ENCODE measurements at places on chromosomes 2 and 18.
A peak's percentile ranks its signal among the peaks of the same experiment; 100 is the strongest.

- DNase-seq, result no peak
These were observed 10.1 kb upstream of the LCLAT1 start for GRCh38 chr2:30436859-30437435.

GRCh38 chr2:43065871-43066270, 160.5 kb downstream of the ZFP36L2 start:
- DNase-seq, result no peak

DNA sequence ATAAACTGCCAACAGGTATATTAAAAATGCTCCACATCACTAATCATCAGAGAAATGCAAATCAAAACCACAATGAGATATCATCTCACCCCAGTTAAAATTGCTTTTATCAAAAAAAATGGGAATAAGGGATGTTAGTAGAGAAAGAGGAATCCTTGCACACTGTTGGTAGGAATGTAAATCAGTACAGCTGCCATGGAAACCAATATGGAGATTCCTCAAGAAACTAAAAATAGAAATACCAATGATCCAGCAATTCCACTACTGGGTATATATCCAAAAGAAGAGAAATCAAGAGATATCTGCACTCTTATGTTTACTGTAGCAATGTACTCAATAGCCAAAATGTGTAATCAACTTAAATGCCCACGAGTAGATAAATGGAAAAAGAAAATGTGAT, 40.6 kb downstream of the ZRANB3 start:
- DNase-seq, result no peak

GRCh38 chr2:10035633-10036032, 7.7 kb upstream of the KLF11 start:
- no peak for DNase-seq

DNA sequence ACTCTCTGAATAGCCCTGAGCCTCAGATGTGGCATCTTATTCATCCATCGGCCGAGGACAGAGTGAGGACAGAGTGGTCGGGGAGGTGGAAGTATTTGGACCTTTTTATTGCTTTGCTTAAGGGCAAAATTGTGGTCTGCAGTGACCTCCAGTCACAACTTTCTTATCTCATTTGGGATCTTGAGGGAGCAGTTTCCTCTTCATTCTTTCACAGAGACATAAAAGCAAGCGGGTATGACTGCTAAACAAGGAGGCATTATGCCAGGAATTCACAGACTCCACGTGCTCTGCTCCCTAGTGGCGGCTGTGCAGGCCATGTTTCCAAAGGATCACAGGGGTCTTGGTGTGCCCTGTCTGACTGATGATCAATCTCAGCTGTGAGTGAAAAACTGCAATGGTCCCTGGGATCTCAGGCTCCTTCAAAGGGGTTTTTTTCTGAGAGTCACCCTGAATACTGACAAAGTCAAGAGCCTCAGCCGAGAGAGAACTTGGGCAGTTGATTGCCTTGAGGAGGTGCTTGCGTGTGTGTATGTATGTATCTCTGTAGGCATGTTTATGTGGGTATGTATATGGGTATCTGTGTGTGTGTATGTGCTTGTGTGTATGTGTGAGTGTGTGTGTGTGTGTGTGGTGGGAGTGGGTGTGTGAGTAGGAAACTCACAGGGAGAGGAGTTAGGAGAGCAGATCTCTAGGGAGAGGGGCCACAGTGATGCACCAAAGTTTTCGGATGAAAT, 47.7 kb downstream of the RAPGEF4 start:
- DNase-seq, result no peak

GRCh38 chr2:129396980-129397599, 582.4 kb upstream of the RAB6C start:
- DNase-seq, result no peak

- DNase-seq, result no peak
These were observed 400.6 kb upstream of the CHST9 start for GRCh38 chr18:27585602-27586173.

- DNase-seq, result no peak
These were observed 143.1 kb downstream of the FHOD3 start for GRCh38 chr18:36440614-36441013.

DNA sequence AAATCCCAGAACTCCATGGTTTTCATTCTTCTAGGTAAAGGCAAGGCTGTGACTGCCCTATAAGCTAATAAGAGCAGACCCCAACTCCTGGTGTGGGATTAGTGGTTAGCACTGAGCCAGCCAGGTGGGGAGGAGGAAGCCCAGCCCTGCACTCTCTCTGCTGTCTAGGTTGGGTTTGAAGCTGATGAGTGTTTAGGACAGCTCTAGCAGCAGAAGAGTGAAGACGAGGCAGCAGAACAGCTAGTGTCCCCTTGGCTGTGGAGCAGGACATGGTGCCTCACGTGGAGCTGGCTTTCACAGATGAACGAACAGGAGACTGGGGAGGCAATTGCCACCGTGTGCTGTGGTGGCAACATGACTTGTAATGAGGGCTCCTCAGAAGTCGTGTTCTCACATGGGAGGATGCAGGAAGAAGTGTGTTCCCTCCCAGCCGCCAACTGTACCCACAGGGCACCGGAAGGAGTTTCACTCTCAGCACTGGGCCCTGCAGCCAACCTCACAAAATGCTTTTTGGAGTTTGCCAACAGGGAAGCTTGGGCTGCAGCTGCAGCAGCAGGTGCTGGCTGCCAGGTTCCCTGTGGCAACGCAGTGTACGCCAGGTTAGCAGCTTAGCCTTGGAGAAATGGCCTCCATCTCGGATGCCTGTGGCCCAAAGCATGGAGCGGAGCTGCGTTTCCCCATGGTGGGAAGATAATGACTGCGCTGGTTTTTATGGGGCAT, 328.2 kb downstream of the SETBP1 start:
- no peak for DNase-seq

GRCh38 chr2:229865033-229865432, 56.8 kb downstream of the TRIP12 start:
- no peak for DNase-seq

- DNase-seq, result no peak
These were observed 376.2 kb downstream of the SOX11 start for GRCh38 chr2:6068429-6068828.

DNA sequence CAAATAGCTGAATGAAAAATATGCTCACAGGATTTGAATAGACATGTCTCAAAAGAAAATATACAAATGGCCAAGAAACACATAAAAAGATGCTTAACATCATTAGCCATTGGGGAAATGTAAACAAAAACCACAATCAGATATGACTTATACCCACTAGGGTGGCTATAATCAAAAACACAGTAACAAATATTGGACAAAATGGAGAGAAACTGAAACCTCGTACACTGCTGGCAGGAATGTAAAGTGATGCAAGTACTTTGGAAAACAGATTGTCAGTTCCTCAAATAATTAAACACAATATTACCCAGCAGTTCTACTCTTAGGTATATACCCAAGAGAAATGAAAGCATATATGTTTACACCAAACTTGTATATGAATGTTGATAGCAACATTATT, 213.0 kb downstream of the PHLPP1 start:
- no peak for DNase-seq

DNA sequence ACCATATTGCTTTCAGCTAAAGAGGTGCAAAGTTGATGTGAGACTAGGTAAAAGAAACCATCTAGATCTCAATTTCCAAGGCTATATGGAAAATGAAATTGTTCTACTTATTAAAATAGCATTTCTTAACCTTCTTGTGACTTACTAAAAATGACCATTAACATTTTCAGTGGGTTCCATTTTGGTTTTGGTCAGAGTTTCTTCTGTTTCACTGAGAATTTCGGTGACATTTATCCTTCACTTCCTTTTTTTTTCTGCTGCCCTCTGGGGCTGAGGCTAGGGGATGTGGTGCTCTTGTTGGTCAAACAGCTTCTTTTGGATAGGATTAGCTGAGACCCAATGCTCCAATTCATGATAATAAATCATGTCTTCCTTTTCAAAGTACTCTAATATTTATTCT, 44.3 kb upstream of the REL start:
- no peak for DNase-seq

DNA sequence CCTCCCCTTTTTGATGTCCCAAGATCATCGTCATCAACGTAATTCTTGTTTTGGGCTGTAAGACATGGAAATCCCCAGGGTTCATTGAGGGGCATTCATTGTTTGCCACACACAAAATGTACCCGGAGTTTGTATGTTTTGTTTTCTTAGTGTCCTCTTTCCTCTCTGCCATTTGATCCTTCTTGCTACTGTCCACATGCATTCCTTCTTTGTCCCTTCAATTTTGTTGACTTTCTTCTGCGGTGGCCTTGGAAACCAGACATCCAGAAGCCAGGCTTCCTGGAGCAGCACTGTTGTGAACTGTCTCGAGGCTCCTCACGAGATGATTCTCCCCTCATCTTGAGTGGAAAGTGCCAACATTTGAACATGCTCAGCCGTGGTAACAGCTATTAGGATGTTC, 24.8 kb downstream of the IGFBP2 start:
- no peak for DNase-seq

DNA sequence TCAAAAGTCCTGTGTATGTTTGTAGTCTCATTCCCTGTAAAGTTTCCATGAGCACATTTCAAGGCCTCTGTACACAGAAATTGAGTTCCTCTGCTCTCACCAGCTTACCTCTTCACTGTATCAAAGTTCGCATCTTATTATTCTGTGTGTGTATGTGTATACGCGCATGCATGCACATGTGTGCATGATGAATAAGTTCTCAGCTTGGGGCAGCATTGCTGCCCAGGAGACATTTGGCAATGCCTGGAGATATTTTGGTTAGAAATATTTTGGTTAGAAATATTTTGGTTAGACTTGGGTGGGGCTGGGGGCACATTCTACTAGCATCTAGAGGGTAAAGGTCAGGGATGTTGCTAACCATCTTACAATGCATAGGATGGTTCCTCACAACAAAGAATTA, 23.4 kb downstream of the TCF7L1 start:
- DNase-seq, result no peak

DNA sequence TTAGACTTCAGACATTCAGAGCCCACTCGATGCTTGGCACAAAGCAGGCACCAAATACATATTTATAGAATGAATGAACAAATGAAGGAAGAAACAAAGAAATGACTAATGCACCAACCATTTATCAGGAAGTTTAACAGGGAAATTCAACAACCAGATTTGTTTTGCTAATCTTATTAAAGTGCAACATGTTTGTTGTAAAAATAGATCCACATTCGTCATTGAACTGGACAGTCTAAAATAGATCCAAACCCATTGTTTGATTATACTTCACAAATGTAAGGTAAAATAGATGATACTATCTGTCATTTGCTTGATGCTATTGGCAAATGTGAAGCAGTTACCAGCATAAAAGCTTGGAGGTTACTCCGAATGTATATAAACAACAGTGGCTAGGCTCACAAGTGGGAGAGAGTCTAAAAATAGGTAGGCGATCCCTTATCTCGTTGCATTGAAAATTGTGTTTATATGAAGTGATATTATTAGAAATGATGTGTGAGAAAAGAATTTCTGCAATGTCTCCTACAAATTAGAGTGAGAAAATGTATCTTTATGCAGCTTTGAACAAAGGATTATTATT, 246.2 kb downstream of the NEDD4L start:
- DNase-seq, result no peak

DNA sequence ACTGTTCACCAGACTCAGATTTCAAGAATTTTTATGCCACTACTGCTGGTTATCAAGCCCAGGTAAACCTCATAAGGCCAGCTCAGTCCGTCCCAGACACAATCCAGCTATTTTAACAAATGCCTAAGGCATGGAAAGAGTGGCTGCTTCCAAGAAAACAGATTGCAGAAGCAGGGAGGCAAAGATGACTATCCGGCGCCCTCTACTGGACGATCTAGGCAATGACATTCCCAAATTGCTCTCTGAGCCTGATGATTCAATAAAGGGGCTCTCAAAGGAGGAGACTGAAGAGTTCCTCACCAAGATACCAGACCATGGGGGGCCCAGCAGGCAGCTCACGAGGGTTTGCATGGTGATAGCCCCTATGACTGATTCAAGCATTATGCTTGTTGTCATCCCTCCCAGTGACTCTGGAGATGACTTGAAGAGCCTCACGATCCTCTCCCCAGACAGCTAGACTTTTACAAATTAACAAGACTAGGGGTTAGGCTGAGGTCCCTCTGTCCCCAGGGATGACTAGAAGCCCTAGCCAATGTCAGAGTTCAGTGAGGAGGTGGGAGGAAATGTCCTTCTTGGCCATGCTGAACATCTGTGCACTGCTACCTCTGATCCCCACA, 25.0 kb downstream of the SERPINB8 start:
- DNase-seq, result peak; percentile 18

DNA sequence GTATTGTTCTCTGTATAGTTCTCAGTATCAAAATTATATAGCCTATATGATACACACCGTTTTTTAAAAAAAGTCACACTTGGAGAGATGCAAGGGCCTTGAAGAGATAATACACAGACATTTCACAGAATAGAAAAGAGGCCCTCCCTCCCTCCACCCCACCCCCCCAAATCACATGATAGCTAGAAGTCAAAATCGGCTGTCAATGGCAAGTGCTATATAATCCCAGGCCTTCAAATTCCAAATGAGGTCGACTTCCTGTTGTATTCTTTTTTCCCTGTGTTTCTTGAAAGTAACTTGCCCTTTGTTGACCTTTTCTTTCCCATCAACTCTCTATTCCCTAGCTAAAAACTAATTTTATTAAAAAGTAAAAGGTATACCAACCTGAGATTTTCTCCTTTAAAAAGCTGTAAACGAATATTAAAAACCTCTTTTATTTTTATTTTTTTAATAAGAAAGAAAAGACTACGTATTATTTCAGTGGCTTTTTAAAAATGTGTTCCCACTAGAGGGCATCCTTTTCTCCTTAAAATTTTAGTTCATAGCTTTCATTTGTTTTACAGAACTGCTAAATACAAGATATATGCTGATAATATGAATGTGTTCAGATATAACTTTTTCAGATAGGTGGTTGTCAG, 46.6 kb downstream of the KCMF1 start:
- no peak for DNase-seq

- no peak for DNase-seq
These were observed 126.2 kb downstream of the NR4A2 start for GRCh38 chr2:156206355-156206754.

GRCh38 chr18:46322411-46322891, 218.3 kb downstream of the HAUS1 start:
- no peak for DNase-seq

GRCh38 chr18:63570721-63571120, 16.4 kb upstream of the SERPINB13 start:
- no peak for DNase-seq

GRCh38 chr2:232997749-232998665, 15.0 kb downstream of the NGEF start:
- DNase-seq, result no peak

DNA sequence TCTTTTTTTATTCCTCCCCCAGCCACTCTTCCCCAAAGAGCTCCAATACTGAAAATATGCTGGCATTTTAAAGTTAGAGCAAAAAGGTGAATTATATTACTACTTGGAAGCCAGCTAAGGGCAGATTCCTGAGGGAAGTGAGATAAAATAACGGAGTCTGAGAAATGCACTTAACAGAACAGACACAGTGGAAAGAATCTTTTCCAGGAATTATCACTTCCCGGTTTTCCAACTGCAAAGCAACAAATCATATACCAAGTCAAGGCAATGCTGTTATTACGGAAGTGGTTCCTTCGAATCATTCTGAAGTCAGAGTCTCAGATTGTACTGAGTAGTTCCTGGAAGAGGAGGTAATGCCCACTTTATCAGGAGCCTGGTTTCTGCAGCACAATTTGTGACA, 435.0 kb upstream of the SPRED2 start:
- DNase-seq, result no peak

- DNase-seq, result no peak
These were observed at the start of gene ADD2 for GRCh38 chr2:70767699-70768589. ADD2 (minus strand) TSS chr2:70768200; CDS start chr2:70706408, 61,792 bp downstream.

GRCh38 chr18:8849696-8850095, 144.3 kb downstream of the MTCL1 start:
- DNase-seq, result no peak
